ENCODE measurements at places on chromosomes 4 and X. TPM values are rescaled to one million over a fixed set of nuclear protein-coding genes. Genes with fewer than 3 reads are reported as not detected.

The CCKAR gene
- total RNA-seq = not detected

DNA sequence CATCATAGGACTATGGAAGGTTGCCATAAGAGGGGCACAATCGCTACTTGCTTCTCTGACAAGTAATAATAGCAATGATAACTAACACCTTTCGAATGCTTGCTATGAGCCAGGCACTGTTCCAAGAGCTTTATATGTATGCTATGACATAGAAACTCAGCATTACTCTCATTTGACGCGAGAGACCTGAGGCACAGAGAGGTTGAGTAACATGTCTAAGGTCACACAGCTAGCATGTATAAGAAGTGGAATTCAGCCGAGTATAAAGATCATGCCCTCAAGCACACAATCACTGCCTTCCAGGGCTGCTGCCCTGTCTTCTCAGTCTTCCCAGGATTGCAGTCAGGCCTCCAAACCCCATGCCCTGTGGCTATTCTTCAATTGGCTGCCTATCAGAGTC lies 19.5 kb downstream of the PJA1 start:
- DNase-seq = no peak

- no peak for DNase-seq
These were observed 14.3 kb downstream of the SGMS2 start for GRCh38 chr4:107838861-107839565.

DNA sequence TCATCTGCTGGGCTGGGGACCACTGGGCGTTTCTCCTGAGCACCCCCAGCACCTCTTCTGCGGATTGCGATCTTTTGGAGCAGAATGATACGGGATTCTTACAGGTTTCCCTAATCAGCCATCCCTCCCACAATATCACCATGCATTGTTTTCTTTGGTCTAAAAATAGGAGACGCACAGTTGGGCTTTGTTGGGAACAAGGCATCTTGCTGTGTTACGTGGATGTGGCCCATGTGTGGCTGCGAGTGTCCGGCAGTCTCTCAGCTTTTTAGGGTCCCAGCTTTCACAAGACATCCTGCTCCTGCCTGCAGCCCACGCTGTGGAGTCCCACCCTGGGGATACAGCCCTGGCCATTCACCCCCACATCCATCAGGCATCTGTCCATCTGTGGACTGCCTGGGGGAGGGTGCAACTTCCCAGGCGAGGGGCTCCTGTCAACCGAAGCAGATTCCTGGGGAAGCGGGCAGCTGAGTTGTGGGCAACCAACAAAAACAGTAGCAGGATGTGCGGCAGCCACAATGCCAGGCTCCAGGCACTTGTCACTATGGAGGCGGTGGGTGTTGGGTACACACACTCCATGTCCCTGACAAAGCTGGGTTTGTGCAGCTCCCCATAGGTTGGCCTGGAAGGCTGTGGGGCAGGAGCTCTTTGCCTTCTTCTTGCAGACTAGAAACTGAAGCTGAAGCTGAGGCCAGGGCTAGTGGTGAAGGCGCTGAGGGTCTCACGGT lies 185.5 kb upstream of the PSAPL1 start:
- DNase-seq = no peak

DNA sequence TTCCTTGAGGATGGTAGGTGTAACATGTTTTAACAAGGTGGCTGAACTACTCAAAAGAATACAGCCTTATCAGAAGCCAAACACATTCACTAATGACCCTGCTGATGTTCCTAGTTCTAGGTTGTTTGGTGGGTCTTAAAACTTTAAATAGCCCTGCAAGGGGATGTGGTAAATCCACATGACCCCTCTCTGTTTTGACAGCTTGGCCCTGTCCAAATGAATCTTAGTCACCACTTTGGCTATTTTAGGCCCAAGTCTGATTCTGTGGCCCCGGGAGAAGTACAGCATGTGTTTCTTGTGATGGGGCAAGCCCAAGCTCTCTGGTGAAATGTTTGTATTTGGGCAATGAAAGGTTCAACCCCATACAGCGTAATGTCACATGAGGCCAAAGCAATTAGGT lies 54.5 kb upstream of the GPR34 start:
- DNase-seq = no peak

- no peak for DNase-seq
These were observed 326.8 kb downstream of the BMPR1B start for GRCh38 chr4:95084584-95084983.

DNA sequence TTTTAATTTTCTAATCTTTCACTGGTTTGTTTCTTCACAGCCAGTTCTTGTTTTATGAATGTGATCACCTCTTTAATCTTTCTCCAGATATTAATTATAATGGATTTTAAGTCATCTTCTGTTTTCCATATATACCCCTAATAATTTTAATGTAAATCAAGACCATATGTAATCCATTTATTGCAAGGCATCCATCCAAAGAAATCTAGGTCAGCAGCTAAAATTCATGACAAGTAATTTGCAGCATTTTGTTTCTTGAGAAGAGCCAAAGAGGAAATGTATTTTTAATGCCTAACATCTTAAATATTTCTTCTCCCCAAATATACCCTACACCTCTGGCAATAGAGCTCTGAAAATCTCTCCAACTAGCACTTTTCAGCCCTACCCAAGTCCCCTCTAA lies 81.1 kb downstream of the SUPT20HL2 start:
- no peak for DNase-seq

The UGT8 gene
- 0.74 TPM for total RNA-seq

The PROM1 gene
- total RNA-seq = 1.6 TPM

The FGF16 gene
- total RNA-seq = not detected

DNA sequence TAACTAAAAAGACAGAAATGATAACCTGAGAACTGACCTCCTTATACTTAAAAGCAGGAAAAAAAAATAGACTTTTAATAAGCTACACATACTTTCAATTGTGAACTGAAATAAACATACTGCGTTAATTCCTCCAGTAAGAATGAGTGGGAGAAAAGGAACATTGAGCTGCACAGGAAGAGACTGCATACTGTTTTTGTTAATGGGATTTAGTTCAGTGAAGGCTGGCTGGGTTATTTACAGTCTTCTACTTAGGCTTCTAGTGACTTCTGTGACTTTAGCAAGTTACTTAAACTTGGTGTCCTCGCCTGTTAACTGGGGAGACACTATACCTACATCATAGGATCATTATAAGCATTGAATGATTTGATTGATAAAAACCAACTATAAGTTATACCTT lies 213.3 kb downstream of the EPHA5 start:
- no peak for DNase-seq

- DNase-seq = no peak
These were observed 25.9 kb downstream of the ZNF721 start for GRCh38 chr4:472881-473569.

DNA sequence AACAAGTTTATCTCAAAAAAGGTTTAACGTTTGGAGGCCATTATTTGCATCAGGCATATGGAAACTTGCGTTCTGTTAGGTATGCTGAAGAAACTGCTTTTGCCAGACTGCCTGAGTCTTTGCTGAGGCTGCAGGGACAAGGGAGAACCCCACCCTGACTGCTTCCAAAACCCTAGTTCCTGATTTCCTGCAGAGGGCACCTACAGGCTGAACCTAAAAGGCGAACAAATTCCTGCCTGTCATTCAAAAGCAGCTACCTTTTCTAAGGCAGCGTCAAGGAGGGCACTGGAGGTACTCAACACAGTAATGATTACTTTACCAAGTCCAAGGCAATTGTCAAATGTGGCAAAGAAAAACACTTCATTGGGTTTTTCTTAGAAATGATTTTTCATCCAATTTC lies 578 bp upstream of the CORIN start:
- no peak for DNase-seq

DNA sequence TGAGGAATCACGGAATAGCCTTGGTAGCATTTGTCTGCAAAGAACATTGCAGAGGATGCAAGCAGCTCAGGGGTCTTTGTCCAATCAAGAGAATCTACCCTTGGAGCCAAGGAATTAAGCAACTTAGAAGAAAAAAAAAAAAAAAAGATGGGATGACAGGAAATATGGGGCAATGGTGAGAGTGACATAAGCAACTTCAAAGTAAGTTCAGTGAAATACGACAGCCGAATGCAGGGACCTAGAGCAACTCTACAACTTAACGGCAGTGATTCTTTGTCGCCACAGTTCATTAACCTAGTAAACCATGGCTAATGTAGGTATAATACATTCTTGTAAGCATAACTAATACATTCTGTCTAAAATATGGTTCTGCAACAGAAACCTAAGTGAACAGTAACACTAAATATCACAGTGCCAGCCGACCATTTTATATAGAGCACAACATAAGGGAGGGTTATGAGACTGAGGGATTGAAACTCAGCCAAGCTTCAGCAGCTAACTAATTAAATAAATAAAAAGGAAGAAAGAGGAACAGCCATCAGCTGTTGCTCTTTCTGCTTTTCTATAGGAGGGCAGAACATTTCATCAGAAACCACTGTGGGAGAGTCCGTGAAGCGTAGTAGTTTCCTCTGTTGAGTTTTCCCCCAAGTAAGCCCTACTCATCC lies 74.7 kb downstream of the PPARGC1A start:
- DNase-seq = no peak

GRCh38 chr4:81648576-81649275 lies 177.0 kb upstream of the RASGEF1B start:
- peak; percentile 23 for DNase-seq

DNA sequence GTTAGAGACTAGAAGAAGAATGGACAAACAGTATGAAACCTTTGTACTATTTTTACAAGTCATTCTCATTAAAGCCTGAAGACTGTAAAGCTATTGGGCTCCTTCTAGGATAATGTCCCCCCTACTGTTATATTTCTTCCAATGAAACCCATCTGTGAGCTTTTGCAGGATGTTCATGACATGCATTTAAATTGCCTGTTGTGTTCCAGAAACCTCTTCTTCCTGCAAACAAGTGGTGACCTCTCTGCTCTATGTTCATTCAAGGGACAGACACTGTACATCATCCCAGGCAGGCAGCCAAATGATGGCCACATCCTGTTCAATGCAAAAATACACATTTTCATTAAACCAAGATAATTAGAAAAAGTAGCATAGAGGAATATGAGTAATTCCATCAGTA lies 128.0 kb downstream of the C4orf33 start:
- no peak for DNase-seq

DNA sequence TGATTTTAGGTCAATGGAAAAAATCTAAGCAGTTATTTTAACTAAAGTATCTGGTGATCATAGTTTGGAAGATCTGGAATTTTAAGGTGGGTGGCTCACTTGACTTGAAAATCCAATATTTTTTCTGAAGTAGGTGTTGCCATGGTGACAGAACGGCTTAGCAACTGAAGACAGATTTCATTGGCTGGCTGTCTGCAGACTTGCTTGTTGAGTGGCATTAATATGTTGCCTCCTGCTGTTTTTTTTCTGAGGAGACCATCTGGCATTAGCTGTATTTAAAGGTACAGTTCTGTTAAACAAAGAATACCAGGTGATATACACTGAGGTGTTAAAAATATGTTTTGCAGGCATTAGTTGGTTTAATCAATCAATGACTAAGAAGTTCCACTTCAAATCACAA lies 19.8 kb downstream of the CPE start:
- DNase-seq = no peak

GRCh38 chrX:110743679-110744340 lies 51.8 kb downstream of the CHRDL1 start:
- DNase-seq = no peak

GRCh38 chr4:2363951-2364653 lies 54.3 kb downstream of the ZFYVE28 start:
- no peak for DNase-seq

The SLIT2 gene
- total RNA-seq = not detected

DNA sequence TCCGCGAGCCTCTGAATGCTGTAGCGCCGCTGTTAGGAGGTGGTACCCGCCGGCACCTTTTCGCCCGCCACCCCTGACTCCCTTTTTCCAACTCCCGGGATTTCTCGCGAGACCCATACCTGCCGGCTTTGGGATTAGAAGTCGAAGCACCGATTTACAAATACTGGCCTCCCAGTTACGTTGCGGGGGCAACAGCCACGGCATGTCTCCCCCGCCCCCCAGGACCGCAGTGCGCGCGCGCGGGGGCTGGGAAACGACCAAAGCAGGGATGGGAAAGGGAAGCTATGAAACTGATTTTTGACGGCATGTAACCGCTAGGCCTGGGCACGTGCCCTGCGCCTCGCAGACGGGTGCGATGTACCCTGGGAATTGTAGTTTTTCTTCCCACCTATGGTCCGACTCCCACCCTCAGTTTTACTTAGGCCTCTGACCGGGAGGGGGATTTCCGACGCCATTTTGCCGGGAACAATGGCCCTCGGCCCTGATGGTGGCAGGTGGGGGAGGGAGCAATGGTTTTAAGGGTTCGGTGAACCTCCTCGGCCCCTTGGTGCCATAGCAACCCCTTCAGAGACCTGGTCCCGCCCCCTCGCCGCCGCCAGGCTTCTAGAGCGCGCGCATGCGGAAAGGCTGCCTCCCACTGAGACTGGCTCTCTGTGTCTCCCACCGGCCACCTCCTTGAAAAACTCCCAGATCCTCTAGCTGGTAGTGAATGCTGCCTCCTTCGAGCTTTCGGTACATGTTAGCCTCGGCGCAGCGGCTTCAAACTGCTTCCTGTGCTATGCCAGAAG lies 772 bp upstream of the WNK3 start:
- peak; percentile 52 for DNase-seq

The SYNPO2 gene
- total RNA-seq = 0.35 TPM

DNA sequence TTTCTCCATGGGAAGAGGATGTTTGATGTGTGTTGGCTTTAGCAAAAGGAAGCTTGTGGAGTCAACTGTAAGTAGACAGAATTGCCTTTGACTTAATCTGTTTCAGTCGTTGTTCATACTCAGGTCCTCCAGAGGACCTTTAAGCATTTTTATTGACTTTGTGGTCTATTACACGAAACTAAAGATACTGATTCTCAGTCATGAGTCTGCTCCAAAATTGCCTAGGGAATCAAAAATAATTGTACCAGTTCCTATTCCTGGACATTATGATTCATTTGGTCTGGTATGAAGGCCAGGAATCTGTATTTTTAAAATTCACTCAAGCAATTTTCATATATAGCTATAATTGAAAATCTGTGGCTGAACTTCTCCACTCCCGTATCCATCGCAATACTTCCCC lies 38.6 kb downstream of the AR start:
- no peak for DNase-seq

DNA sequence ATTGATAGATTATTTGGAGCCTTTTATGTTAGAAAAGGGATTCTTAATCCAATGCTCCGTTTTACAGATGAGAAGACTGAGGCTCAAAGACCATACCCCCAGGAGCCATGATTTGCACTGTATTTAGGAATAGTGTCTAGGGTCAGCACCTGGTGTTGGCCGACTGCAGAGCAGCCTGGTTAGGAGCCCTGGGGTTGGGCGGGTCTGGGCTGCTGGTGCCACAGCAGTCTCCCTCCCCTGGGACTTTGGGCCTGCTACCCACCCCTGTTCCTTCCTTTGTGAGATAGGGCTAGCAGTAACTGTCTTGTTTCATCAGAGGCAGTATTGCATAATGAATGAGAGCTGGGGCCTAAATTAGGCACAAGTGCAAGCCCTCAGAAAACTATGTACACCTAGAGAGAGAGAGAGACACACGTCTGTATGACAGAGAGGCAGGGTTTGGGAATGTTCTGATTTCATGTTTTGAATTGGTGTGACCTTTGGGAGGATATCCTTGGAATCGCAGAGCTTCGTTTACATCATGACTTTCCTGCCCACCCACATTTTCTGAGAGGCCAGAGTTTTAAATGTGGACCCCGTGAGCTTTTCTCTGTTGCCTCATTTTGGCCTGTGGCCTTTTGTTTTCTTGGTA lies 111.7 kb downstream of the PTTG2 start:
- no peak for DNase-seq
